Pulmonary artery endothelial cell (primary cell): ENCODE measurements at places on chromosomes 7 and 10.

DNA sequence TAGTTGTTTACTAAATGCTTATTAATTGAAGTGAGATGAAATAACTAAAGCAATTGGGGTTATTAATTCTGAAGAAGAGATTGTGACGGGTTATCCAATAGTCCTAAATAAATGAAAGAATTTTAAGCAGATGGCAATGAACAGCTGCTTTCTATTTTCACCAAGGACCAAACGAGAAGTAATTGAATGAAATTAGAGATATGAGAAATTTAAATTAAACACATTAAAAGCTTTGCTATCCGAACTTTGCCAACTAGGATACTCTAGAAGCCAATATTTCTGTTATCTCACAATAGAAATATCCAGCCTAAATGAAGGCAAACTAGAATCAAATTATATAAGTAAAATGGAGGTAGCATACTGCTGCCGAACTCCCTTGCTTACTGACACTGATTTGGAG, 103.2 kb downstream of the GPR37 start:
- DNase-seq = no peak

DNA sequence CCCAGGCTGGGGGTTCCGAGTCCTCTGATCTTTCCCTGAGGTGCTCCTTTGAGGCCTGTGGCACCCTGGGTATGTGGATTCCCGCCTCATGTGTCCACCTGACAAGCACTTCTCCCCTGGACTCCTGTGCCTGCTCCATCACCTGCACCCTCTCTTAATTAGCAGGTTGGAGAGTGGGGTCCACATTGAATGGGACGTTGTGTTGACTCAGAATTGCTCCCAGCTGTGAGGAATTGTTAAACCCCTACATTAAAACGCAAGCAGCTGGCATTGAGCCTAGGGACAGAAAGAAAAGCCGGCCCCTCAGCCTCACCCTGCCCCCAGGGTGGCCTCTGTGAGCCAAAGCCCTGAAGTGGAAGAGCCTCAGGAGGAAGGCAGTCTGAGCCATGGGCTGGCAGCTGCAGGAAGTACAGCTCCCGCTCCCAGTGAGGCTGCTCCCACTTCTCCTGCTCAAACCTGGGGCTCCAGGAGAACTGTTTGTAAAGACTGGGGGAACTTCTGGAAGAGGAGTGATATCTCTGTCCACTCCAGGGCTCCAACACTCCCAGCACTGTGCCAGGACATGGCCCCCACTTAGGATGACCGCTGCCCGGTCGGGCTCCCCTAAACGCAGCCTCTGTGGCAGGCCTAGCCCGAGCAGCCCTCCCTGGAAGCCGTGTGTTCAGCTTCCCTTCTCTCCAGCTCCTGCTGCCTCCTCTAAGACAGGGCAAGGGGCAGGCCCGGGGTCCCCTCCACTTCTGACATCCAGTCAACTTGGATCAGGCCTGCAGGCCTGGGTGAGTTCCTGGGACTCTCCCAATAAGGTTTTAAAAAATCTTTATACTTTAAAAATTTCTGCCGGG, 1.8 kb upstream of the OPN4 start:
- DNase-seq = no peak

DNA sequence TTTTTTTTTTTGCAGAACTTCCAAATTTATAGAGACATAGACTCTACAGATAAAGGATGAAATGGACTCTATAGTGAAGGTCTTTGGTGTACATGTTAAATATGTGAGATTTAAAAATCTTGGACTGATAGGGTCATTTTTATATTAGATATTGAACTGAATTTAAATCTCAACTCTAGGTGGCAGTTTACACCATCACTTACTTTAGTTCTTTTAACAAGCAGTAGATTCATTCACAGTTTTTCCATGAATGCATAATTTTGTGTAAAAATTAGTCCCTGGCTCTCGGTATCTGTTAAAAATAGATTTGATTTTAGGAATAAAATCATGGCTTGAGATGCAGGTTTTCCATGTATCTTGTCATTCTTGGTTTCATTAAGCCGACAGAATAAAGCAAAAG, 31.1 kb upstream of the SNX13 start:
- no peak for DNase-seq

- no peak for DNase-seq
Observed at GRCh38 chr7:28301148-28301641, 111.1 kb upstream of the CREB5 start.

DNA sequence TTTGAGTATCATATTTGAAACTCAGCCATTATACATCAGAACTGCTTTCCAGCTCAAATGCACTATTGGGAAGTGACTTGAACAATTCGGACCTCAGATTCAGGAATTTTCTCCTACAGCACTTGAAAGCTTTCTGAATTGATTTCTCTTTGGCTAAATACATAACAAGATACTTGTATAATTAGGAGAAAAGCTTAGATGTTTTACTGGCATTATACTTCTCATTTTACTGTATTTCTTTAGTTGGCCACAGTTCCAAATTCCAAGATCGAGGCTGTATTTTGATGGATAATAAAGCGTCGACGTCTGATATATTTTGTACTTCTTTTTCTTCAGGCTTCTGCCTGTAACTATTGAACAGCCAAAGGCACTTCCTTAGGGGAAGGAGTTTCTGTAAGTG, 26.7 kb upstream of the LYZL2 start:
- no peak for DNase-seq

- DNase-seq = no peak
Observed at GRCh38 chr10:86066696-86067095, 299.9 kb downstream of the GRID1 start.
